ENCODE measurements at places on chromosomes 1 and 21.

DNA sequence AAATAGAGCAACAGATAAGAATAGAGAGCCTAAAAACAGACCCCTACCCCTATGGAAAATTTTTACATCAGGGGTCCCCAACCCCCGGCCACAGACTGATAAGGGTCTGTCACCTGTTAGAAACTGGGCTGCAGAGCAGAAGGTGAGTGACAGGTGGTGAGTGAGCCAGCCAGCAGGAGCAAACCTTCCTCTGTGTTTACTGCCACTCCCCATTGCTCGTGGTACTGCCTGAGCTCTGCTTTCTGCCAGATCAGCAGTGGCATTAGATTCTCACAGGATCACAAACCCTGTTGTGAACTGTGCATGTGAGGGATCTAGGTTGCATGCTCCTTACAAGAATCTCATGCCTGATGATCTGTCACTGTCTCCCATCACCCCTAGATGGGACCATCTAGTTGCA, 174.1 kb downstream of the FOXD2 start:
- DNase-seq: no peak

- DNase-seq: peak; percentile 68
These were observed 3.0 kb downstream of the YARS1 start for GRCh38 chr1:32813941-32814739.

- DNase-seq: no peak
These were observed 123.3 kb upstream of the USP24 start for GRCh38 chr1:55338448-55338820.

GRCh38 chr1:174809755-174810280, 189.9 kb upstream of the CACYBP start:
- DNase-seq: no peak

GRCh38 chr1:21468599-21468998, 28.7 kb downstream of the NBPF3 start:
- DNase-seq: peak; percentile 46

GRCh38 chr1:202247837-202248795, 54.5 kb downstream of the LGR6 start:
- DNase-seq: no peak

GRCh38 chr1:67695963-67696362, 11.0 kb downstream of the GADD45A start:
- no peak for DNase-seq

DNA sequence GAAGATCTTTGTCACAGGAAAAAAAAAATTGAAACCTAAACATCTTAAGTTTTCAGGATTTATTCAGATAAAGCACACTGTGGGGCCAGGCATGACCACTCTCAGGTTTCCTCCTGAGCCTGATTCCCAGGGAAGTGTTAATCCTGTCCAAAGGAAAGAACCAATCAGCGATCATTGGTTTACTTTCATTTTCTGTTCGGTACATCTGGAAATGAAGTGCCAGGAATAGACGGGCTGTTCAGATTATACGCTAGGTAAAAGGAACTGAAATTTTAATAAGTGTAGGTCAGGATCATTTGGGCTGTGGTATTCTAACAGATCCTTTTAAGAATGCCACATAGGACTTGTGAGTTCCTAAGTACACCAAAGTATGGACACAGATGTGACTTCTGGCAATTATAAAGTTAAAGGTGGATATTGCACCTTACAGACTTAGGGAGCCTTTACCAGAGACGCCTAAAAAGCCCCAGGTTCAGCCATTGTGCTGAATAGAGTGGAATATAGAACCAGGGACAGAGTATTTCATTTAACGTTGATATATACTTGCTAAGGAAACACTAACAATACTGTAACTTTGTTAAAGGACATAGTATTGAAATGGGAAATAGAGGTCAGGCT, 9.3 kb upstream of the CACYBP start:
- DNase-seq: peak; percentile 83

- DNase-seq: no peak
These were observed 995 bp upstream of the IPO13 start for GRCh38 chr1:43945674-43946235.
